ENCODE measurements at places on chromosomes 13 and 19.
A peak's percentile ranks its signal among the peaks of the same experiment; 100 is the strongest.

- no peak for DNase-seq
Measured at GRCh38 chr13:107778094-107778493, 437.2 kb downstream of the LIG4 start.

- DNase-seq = no peak
Measured at GRCh38 chr19:2544576-2545415, 68.9 kb downstream of the GADD45B start.

DNA sequence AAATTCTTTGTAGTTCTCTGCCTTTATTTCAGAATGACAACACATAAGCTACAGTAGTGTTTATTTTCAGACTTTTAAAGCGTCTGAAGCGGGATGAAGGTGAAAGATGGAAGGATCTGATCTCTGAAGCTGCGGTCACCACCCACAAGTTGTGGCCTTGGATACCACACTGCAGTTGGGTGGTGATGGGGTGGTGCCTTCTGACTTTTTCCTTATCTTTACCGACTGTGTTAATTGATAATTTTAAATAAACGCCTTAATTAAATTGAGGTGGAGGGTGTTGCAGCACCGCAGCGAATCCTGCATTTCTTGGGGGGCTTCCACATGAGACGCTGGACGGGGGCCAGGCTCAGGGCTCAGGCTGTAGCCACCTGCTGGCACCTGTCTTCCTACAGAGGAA, 1.3 kb downstream of the TFDP1 start:
- no peak for DNase-seq

- DNase-seq = no peak
Measured at GRCh38 chr19:17216058-17216670, 1.0 kb downstream of the USE1 start.

- DNase-seq = no peak
Measured at GRCh38 chr13:110282316-110282841, 24.6 kb downstream of the COL4A1 start.

- DNase-seq = no peak
Measured at GRCh38 chr13:108437496-108437895, 168.0 kb downstream of the TNFSF13B start.

DNA sequence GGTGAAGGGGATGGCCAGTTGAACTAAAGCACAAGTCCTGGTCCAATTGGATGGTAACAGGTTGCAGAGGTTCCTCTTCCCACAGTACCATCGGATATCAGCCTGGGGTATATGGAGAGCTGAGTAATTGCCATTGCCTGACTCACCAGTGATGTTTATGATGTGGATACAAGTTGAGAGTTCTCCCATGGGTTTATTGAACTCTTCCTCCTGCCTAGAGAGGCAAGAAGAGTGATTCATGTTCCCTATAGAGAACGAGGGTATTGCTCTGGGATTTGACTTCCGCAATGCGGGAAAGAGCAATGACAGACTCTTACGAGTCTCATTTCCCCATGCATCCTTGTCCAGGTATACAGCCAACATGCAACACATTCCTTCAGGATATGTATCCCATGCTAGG, 111.3 kb upstream of the PCDH9 start:
- DNase-seq = no peak

DNA sequence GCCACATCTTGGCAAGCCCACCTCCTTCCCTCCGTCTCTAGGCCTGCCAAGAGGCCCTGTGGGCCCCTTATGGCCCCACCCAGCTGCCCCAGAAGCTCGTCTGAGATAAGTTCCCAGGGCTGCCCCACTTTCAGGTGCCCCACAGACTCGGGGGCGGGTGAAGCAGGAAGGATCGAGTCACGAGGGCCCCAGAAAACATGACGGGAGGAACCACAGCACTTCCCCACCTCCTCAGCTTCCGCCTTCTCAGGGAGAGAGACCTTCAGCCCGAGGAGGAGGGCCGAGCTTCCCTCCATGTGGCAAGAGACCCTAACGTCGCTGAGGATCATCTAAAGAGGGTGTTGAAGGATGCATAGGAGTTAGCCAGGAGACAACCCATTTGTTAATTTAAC, 4.5 kb upstream of the IL12RB1 start:
- DNase-seq = peak; percentile 86

DNA sequence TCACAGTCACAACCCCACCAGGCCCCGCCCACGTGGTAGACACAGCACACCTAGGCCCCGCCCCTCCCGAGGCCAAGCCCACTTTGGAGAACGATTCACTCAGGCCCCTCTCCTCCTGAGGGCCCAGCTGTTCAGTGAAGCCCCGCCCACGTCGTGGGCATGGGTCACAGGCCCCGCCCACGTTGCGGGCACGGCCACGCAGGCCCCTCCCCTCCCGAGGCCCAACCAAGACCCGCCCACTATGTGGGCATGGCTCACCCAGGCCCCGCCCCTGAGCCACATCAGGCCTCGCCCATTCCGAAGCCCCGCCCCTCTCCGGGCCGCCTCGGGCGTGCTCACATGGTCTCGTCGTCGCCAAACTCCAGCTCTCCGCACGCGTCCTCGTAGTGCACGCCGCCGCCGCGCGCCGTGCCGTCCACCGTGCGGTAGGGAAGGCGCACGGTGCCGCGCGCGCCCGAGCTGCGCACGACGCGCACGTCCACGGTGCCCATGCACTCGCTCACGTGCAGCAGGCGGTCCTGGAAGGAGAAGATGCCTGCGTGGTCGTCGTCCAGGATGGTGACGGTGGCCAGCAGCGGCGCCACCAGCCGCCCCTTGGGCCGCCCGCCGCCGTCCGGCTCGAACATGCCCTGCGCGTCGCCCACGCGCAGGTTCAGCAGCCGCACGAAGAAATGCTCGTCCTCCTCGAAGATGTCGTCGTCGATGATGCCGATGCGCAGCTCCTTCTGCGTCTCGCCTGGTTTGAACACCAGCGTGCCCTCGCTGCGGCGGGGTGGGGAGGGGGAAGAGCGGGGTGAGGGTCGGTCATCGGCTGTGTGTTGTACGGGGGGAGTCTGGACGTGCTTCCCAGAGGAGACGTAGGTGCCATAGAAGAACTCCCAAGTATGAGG, 24.0 kb downstream of the SLC8A2 start:
- DNase-seq = no peak

DNA sequence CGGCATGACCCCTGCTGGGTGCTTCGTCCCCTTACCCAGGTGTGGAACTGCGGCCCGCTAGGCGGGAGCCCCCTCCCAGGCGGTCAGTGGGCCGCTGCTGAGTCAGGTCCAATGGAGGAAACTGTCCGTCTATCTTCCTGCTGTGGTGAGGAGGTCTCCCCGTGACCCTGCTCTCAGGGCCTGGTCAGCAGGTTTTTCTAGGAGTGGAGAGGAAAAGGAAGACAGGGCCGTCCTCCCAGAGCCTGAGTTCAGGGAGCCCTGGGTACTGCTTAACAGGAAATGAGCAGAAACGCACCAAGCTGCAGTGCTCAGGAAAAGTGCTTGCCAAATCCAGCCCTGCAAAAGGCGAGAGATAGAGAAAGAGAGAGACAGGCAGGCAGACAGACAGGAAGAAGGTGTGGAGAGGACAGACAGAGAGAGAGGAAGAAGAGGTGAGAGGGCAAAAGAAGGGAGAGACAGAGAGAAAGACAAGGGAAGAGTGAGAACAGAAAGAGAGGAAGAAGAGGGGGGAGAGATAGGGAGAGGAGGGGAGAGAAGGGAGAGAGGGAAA, 10.3 kb downstream of the SH3GL1 start:
- DNase-seq = no peak

GRCh38 chr13:42100960-42101359, 52.5 kb downstream of the DGKH start:
- DNase-seq = no peak

DNA sequence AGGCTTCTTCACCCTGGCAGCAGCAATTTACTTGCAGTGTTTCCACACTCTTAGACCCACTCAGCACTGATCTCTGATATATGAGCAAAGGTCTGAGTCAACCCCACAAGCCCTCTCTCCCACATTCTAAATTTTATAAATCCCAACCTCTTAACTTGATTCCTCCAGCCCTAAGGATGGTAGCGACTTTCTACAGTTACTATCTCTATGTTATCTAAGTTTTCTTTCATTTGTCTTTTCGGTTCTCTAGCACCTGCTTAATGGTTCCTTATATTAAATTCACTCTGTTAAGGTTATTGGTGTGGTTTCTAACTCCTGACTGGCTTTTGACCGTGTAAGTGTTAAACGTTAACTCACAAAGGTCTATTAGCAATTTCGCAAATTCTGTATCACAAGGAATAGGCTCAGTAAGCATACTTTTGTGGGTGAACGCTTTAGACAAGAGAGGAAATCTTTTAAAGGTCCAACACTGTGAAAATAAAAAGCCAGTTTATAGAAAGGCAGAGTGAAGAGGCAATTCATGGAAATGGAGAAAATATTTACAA, 99.3 kb downstream of the DLEU7 start:
- DNase-seq = no peak

GRCh38 chr19:15315101-15315500, 17.2 kb downstream of the BRD4 start:
- DNase-seq = no peak

DNA sequence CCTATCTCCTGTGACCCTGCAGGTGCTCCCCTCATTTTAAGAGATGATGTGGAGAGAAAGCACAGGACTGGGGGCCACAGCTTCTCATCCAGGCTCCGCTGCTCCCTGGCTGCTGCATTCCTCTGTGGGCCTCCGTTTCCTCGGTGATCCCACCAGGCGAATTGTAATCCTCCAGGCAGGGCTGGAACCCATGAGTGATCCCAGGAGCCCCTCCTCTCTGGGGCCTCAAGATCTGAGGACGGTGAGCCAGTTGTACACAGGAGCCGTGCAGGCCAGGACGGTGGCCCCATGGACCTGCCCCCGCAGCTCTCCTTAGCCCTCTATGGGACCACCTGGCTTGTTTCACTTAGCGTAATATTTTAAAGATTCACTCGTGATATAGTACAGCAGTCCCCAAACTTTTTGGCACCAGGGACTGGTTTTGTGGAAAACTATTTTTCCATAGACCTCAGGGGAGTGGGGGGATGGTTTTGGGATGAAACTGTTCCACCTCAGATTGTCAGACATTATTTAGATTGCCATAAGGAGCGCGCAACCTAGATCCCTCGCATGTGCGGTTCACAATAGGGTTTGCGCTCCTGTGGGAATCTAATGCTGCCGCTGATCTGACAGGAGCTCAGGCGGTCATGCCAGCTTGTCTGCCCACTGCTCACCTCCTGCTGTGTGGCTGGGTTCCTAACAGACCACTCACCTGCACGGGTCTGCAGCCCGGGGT, 5.6 kb downstream of the FFAR3 start:
- no peak for DNase-seq

DNA sequence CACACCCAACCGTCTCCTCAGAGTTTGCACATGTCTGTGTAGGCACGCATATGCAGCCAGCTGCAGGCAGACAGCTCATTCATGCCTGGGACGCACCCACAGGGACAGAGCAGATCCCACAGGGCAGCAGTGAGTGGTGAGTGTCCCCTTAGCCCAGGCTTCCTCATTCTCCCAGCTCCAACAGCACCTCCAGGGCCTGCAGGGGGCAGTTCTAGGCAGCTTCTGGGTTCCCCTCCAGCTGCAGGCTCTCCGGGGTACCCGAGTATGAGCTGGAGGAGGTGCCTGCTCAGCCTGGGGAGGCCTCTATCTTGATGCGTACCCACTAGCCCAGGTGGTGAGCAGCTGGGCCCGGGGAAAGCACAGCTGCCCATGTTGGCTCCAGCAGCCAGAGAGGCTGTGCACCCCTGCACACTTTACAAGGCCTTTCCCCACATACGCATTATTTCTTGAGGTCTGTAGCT, 1.3 kb upstream of the SHANK1 start:
- no peak for DNase-seq

GRCh38 chr13:83325125-83325853, 557.0 kb downstream of the SLITRK1 start:
- DNase-seq = no peak

- DNase-seq = no peak
Measured at GRCh38 chr13:29721766-29722165, 126.3 kb upstream of the SLC7A1 start.

- no peak for DNase-seq
Measured at GRCh38 chr13:100809129-100809390, 134.5 kb upstream of the TMTC4 start.

GRCh38 chr13:51330791-51331190, 8.7 kb upstream of the SERPINE3 start:
- DNase-seq = no peak

DNA sequence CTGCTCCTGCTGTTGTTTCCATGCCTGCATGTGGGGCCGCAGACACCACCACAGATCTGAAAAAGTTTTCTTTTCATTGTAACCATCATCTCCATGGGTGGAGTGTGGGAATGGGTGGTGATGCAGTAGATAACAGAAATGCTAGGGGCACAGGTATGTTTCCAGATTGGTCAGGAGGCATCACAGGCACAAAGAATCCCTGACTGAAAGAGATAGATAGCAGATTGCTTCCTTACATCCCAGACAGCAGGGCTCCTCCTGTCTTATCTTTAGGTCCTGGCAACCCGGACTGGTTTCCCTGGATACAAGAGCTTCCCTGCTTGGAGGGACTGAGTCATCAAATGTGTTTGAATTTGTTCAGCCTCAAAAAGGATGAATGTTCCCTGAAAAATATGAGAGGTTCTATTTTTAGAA, 1937.6 kb downstream of the PCDH9 start:
- DNase-seq = no peak

DNA sequence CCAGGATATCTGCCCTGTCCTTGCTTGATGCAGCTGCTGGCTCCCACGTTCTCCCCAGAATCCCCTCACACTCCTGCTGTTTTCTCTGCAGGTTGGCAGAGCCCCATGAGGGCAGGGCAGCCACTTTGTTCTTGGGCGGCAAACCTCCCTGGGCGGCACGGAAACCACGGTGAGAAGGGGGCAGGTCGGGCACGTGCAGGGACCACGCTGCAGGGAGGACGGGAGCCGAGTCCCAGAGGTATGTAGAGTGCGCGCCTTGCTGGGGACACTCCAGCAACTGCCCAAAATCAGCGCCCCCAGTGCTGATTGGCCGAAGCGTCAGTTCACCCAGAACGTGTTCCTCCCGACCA, 30.3 kb upstream of the MIER2 start:
- no peak for DNase-seq

DNA sequence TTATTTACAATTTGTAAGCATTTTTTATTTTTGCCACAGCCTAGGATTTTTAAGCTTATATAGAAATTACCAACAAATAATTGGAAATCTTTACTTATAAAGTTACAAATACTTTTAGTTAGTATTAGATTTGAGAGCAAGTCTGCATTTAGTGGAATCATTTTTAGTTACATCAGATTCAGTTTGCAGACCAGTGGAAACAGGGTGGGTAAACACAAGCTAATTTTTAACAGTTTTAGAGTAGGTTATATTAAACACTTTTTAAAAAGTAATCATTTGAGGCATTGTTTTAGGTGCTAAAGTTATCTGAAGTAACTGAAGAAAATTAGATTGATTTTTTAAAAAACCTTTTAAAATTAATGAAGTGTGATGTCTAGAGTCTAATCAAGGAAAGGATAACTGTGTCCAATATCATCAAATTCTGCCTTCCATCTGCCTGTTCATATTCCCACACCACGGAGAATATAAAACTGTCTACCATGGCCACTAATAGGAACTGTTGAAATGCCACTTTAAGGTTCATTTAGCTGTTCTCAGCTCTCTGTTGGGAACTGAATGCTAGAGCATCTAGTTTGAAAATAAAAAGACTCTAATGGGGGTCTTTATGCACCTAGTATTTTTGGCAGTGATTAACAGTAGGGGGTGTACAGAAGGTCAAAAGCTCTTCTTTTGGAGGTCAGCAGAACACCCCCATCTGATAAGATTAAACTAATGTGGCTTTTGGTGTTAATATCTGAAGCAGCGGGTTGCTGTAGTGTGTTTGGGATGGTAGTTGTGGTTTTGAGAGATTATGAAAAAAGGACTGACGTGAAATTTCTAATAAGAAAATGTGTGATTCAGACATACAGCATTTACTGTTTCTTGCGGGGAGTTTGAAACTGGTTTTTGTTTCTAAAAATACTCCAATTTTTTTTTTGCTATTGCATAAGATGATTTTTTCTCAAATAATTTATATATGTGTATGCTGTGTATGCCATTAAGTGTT, 66.5 kb downstream of the NDFIP2 start:
- DNase-seq = no peak

Data from activated naive CD4-positive, alpha-beta T cell treated with anti-CD3 and anti-CD28 coated beads, Interleukin-2, amount 50 U/mL, for 72 hours (primary cell).